HT1080 (cell line): ENCODE measurements at places on chromosomes 7 and 10.
A peak's percentile ranks its signal among the peaks of the same experiment; 100 is the strongest.

- no peak for DNase-seq
Observed at GRCh38 chr10:120929166-120929565, 78.0 kb downstream of the WDR11 start.

DNA sequence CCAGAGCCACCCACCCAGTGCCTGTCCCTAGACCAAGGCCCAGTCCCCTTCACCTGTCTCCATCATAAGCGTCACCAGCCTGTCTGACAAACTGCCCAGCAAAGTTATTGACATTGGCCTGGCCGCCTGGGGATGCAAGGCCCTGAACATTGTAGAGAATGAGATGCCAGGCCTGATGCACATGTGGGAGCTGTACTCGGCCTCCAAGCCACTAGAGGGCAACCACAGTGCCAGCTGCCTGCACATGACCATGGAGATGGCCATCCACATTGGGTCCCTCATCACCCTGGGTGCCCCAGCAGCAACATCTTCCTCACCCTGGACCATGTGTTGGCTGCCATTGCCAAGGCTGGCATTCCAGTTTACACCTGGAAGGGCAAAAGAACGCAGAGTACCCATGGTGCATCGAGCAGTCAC lies 63.7 kb upstream of the ANTXRL start:
- DNase-seq: peak; percentile 14

DNA sequence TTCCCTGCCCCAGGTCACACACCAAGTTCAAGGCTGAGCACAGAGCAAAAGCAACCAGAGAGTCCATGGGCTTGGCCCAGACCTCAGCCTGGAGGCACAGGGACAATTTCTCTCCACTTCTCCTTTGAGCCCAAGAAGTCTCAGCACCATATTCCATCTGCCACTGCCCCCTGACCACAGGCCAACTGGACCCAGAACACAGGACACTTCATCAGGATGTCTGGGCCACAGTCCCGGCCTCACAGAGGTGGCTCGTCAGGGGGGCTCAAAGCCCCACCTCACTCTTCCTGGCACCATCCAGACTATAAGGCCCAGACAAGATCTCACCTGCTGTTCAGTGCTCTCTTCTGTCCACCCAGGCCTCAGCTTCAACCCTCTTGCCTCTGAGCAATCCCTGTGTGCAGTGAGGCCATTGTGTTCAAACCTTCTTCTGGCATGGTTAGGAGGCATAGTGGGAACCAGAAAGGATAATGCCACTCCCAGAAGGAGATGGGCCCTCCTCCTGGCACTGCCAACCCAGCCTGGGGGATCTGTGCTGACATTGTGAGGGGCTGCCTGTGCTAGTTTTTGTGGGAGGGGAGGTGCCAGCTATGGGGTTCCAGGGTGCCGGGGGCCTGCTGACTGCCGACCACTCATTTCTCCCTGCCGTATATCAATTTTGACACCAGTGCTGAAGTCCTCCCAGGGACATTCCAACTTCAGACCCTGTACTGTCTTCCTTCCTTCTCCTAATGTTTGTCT lies 49.7 kb upstream of the ANTXRL start:
- no peak for DNase-seq

DNA sequence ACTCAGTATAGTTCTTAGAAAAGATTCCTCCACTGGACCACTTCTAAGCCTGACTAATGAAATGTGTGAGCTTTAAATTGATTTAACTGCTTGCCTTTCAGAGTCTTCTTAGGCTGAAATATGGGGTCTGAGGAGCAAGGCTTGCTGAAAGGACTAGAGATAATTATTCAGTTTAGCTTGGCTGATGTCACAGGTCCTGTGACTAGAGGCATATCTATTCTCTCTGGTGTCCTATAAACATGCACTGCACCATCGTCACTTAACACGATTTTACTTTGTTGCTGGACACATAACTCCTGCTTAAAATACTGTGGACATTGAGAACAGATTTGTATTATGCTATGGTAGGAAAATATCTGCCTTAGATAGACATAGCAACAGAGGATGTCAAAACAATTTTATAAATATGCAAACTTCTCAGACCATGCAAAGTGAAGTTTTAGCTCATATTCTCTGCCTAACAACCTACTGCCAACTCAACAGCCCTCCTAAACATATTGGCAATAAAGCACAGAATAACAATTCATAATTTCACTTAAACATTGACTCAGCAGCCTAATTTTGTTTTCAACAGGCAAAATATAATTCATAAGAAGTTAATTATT lies 80.2 kb downstream of the RNF133 start:
- no peak for DNase-seq

- DNase-seq: no peak
Observed at GRCh38 chr7:30349170-30349569, 64.8 kb downstream of the ZNRF2 start.

DNA sequence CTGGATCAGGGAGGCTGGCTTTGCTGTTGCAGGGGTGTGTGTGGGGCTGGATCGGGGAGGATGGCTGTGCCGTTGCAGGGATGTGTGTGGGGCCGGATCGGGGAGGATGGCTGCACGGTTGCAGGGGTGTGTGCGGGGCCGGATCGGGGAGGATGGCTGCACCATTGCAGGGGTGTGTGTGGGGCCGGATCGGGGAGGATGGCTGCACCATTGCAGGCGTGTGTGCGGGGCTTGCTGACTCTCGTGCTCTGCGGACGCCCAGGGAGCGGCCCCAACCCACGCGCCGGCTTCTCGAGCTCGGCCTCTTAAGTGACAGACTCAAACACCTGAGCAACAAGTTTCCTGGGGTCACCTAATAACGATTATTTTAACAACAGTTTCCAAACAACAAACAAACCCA lies 518.2 kb downstream of the DNAJB6 start:
- DNase-seq: no peak

DNA sequence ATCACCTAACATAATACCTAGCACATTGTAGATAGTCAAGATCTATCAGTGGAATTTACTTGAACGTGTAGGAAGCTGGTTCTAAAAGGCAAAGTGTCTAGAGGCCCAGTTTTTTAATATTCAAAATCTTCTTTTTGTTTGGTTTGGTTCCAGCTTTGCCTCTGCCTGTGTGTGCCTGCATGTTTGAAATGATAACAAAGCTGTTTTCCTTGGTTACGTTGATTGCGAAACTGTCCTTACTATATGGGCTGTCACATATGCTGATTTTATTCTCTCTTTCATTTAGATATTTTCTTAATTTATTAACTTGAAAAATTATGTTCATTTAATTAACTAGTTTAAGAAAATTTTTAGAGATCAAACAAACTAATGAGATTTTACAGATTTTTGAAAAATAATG lies 237.3 kb downstream of the SEMA3A start:
- no peak for DNase-seq

- peak; percentile 15 for DNase-seq
Observed at GRCh38 chr7:145398758-145399157, 562.9 kb upstream of the TPK1 start.

- no peak for DNase-seq
Observed at GRCh38 chr7:27100694-27101170, 1.8 kb downstream of the HOXA2 start.

DNA sequence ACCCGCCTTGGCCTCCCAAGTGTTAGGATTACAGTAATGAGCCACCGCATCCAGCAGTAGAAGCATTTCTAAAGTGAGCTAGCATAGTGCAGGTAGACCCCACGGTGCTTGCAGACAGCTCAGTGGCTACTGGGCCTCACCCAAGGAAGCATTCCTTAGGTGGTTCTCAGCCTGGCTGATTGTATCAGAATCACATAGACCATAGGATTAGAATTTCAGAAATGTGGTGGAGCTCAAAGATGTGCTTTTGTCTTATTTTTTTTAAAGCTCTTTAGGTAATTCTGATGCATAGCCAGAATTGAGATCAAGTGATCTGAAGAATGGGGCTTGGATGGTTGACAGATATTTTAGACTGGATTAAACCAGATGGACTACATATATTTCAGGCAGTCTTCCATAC lies 10.9 kb downstream of the ANLN start:
- DNase-seq: no peak

DNA sequence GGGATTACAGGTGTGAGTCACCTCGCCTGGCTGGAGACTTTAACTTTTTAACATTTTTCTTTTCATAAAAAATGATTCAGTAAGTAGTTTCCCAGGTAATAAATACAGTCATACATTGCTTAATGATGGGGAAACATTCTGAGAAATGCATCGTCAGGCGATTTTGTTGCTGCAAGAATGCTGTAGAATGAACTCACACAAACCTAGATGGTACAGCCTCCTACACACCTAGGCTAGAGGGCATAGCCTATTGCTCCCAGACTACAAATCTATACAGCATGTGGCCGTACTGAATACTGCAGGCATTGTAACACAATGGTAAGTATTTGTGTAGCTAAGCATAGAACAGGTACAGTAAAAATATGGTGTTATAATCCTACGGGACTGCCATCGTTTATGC lies 108.5 kb upstream of the SFMBT2 start:
- DNase-seq: no peak

DNA sequence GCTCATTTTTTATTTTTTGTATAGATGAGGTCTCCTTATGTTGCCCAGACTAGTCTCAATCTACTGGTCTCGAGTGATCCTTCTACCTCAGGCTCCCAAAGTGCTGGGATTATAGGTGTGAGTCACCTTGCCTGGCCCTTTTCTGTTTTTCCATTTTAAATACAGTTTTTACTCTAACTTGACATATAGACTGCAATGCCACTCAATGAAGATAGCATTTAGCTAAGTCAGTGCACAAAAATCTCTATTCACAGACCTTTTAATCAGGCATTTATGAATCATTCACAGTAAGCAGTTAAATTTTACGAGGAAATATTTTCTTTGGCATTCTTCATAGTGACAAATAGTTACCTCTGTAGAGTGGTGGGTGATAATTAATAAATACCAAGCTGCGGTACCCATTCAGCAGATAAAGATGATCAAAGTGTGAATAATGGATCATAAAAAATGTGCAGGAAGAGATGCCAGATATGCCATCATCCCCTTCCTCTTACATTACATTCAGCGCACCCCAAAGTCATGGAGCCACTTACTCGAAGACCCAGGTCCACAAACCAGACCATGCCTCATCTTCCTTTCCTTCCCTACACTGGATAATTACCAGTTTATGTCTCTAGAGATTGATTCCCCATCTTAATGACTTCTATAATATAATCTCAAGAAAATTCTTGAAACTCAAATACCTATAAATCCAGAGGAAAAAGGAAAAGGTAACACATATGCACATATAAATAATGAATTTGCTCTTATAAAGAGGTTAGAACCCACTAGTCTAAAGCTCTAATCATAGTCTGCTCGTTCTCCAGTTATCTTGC lies 56.0 kb downstream of the UBE2H start:
- peak; percentile 69 for DNase-seq

DNA sequence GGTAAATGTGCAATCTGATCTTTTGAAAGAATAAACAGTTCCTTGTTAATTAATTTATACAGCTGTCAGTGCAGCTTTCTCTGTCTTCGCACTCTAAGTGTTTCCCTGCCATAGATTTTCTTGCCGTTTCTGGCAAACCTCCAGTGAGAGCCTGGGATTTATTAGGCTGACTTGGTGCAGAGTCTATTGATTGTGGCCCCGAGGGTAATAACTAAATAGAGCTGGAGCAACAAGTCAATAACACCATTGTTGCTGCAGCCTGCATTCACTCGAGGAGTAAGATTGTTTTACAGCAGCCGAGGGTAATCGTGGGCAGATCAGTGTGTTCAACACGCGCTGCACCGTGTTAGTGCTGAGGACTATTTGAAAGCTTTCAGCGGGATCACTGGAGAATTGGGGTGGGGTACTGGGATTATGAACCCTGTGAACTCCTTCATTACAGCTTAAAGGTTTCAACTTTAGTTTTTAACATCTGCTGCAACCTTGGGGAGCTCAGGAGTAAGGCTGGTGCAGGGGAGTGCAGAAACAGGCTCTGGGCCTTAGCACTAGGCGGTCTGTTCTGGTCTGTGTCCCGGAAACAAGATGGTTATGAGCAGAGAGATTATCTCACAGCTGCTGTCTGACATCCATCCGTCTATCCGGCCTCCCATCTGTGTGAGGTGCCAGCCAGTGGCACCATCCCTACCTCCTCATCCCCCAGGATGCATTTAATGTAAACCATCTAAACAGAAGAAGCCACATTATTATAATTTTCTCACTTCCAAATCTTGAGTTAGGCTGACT lies 174.0 kb upstream of the TCF7L2 start:
- DNase-seq: no peak

DNA sequence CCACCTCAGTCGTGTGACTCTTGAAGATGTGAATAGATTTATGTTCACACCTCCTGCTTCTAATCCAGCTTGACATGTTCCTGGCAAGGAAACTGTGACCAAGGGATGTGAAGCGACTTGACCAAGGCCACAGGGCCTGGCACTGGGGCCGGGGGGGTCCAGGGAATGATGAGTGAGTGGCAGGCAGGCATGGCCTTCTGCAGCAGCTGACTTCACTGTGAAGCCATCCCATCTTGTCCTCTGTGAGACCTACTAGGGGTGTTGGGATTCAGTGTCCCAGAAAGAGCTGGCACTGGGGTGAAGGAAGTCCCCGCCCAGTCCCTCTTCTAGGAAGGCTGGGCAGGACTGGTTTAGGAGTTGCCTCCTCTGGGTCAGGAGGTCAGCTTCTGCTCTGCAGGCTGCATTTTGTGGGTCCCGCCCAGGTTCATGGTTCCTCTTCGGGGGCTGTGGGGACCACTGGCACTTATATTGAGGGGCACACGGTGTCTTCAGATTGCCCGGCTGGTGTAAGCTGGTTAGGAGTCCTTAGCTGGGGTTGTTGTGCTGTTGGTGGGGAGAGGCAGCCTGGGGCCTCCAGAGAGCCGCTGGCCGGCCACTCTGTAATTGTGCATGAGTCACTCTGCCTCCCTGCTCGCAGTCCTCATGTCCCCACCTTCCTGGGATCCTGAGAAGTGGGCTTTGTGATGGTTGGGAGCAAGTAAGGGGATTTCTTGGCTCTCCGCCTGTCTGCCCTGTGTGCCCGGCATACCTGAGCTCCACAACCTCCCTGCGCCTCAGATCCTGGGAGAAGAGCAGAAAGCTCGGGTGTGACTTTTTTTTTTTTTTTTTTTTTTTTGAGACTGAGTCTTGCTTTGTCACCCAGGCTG lies 11.0 kb downstream of the ZMIZ1 start:
- DNase-seq: peak; percentile 80
